ENCODE measurements at places on chromosomes 1 and 21.

GRCh38 chr1:113784104-113784779, 25.0 kb upstream of the PHTF1 start:
- peak; percentile 32 for DNase-seq

DNA sequence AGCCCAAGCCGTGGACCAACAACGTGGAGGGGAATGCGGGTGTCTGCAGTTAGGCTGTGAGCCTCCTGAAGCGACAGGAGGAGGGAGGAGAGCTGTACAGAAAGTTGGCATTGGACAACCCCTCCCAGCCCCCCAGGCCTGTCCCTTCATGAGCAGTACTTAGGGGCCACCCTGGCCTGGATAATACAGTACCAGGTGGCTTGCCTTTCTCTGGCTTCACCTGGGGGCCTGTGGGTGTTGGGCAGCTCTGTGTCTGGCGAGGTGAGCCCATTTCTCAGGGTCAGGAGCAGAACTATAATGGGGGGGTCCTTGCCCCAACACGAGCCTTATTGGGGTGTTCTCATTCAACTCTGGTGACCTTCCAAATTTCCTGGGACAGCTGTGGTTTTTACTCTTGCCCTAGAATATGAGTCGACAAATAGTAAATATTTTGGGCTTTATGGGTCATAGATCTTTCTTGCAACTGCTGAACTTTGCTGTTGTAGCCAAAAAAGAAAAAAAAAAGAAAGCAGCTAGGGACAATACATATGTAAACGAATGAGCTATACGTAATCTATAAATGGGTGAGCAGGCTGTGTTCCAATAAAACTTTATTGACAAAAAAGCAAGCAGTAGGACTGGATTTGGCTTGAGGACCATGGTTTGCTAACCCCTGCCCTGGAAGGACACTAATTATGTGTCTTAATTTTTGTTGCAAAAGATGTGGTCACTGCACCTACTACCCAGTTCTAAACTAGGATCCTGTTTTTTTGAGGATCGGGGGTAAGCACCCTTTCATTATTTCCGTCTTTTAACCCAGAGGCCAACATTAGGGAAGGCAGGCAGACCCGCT, 11.4 kb downstream of the COQ8A start:
- DNase-seq: no peak

GRCh38 chr1:227753999-227754711, 18.9 kb downstream of the SNAP47 start:
- no peak for DNase-seq

GRCh38 chr1:46026531-46026930, 105.9 kb downstream of the PIK3R3 start:
- DNase-seq: no peak

GRCh38 chr1:202967684-202968281, 726 bp upstream of the CYB5R1 start:
- no peak for DNase-seq

DNA sequence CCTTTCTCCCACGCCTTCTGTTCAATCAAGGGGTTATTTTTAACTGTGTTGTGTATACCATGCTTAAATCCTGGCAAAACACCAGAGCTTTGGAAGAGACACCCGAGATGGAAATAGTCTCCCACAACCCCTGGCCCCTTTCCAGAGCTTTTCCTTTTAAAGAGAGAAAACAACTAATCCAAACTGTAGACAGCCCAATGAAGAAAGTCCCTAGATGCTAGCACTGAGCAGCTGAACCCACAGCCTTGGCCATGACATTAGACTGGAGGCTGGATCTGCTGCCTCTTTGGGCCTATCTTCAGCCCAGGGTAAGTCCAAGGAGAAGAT, 64.9 kb upstream of the ARTN start:
- DNase-seq: peak; percentile 90

DNA sequence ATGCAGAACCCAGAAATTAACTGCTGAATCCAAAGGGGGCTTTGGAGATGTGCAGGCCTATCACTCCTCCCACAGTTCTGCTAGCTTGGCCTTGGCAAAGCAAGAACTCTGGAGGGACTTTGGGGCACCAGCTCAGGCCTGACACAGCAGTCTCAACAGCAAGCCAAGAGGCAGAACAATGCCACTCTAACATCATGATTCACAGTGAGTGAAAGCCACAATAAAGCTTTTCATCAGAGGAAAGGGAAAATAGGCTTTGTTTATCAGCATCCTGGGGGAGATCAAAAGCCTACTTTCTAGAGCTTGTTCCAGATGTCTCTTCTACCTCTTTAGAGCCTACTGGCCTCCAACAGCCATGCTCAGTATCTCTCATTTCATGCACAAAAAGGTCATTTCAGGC, 283.4 kb downstream of the KCNH1 start:
- no peak for DNase-seq

DNA sequence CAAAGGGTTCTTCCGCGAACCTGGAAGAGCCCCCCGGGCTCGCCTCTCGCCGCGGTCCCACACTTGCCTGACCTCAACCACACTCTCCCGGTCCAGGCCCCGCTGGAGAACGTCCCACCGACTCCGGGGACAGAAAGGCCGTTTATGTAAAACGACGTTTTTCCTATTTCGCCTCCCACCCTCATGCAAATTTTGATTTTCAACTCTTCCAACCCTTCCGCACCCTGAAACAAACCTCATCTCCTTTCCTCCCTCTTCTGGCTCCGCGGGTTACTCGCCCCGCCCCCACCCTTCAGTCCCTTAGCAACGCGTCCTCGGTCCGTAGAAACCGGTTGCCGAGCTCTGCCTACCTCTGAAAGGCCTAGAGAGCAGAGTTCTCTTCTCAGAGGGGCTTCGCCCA, at the start of gene C1orf141:
Gene C1orf141 (minus strand): TSS at position 276 of the 400 bp plus-strand sequence. CDS start 7,730 bp downstream, outside the sequence.
- peak; percentile 32 for DNase-seq

DNA sequence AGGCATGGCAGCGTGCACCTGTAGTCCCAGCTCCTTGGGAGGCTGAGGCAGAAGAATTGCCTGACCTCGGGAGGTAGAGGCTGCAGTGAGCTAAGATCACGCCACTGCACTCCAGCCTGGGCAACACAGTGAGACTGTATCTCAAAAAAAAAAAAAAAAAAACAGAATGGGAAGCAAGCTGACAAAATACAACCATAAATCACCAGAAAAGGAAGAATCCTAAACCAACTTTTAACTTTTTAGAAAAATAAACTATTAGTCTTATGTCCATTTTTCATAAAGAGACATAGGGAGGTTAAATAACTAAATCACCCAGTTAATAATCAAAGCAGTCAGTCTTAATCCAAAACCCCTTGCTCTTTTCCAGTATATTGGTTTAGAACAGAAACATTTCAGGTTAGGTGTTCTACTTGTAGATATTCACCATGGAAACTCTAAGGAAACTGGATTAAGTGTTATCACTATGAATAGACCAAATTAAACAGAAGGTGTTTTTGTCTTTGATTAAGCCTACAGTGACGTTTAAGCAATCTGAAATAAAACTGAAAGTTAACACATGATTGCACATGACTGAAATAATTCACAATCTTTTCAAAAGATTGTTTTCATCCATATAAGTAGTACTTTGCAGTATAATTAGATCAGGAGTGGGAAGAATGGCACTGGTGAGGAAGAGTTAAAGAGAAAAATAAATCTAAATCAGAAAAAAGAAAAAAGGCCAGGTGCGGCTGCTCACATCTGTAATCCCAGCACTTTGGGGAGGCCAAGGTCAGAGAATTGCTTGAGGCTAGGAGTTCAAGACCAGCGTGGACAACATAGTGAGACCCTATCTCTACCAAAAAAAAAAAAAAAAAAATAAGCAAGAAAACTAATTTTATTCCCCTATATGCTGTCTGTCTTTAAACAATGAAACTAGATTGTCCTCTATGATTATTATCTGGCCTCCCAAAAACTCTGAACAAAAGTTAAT, 9.6 kb downstream of the CDC42BPA start:
- no peak for DNase-seq

GRCh38 chr1:97210307-97210706, 488.7 kb downstream of the PTBP2 start:
- no peak for DNase-seq

DNA sequence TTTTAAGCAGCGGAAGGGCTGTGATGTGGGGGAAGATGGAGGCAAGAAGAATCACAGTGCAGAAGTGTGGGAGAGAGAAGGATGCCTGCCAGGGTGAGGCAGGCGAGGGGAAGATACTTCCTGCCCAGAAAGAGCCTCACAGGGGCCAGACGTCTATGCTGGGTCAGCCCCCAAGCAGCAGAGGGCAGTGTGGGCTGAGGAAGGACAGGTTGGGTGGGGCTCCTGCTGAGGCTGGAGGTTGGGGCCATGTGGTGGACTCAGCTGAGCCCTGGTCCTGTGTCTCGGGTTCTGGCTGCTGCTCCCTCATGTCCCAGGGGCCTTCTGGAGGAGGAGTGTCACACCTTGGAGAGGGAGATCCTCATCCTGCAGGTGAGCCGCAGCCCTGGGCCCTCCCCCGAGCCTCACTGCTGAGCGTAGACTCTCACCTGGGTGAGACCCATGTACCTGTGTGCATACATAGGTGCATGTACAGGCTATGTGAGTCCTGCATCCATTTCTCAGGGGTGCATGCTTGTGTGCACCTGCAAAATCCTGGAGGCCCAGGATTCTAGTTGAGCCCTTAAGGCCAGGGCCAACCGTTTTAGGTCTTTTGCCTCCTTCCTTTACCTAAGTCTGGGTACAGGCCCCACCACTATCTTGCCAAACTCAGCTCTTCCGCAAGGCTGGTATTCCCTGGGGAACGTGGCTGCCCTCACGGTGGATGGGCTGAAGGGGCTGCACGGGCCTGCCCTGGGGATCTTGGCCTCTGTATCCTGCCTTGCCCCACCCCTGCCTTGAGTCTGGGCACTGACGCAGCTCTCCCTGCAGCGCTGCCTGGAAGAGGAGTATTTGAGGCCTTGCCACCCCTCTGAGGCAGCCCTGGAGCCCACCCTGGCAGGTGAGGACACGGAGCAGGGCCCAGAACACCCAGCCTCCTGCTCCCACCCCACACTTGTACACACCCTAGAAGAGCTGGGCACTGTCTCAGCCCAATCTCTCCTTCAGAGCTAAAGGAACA, 3.7 kb downstream of the CCDC24 start:
- no peak for DNase-seq

- DNase-seq: no peak
Observed at GRCh38 chr1:220616836-220617235, 73.3 kb upstream of the C1orf115 start.

- DNase-seq: no peak
Observed at GRCh38 chr1:229121845-229122436, 149.0 kb upstream of the RAB4A start.

GRCh38 chr1:30283199-30283962, 440.0 kb downstream of the MATN1 start:
- no peak for DNase-seq

DNA sequence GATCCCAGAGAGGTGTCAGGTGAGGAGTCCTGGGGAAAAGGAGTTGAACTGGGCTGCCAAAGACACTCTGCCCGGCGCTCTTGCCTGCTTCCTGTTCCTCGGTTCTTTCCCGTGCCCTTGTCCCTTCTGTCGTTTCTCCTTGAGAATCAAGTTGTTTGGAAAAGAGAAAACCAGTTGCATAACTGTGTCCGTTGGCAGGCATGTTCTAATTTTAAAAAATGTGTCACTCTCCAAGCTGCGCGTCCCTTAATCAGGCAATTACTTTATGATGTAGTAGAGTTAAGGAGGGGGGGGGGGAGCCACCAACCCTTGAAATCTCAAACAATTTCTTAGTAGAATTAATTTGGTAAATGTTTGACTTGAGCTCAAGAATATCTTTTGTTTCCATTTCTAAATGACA, 105.9 kb upstream of the IGSF21 start:
- DNase-seq: no peak

- peak; percentile 73 for DNase-seq
Observed at GRCh38 chr21:21163904-21164303, 165.7 kb downstream of the NCAM2 start.

GRCh38 chr1:47527653-47528272, 89.9 kb downstream of the FOXD2 start:
- DNase-seq: no peak

DNA sequence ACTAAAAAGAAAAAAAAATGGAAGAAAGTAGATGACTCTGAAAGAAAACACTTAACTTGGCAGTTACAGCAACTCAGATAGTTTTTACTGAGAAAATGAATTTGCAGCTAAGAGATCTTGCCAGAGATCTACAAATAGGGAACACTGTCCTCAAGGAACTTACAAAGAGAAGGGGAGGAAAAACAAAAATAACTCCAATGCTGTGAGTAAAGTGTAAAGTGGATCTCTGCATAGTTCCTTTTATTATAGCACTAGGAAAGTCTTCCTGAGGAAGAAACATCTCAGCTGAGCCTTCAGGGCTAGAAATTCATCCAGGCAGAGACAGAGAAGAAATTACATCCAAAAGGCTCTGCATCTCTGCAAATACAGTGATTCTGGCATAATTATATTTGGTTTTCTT, 3.9 kb downstream of the CD1B start:
- DNase-seq: no peak

GRCh38 chr1:179298952-179299351, 5.4 kb downstream of the SOAT1 start:
- DNase-seq: no peak

DNA sequence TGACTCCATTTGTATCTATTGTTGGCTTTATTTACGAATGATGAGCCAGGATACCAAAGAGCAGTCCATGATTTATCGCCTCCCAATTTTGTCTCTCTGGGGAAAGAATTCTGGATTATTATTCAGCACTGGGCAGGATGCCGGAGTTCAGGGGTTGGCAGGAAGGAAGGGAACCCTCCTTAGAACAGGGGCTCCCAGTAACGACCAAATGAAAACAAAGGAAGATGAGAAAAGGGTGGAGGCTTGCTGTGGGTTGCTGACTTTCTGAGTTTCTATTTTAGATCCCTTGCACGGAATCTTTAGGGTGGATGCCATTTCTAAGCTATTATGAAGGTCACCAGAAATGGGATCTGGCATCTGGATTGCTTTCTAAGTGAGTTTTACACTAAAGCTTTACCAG, 231.2 kb upstream of the LYPLAL1 start:
- peak; percentile 7 for DNase-seq

DNA sequence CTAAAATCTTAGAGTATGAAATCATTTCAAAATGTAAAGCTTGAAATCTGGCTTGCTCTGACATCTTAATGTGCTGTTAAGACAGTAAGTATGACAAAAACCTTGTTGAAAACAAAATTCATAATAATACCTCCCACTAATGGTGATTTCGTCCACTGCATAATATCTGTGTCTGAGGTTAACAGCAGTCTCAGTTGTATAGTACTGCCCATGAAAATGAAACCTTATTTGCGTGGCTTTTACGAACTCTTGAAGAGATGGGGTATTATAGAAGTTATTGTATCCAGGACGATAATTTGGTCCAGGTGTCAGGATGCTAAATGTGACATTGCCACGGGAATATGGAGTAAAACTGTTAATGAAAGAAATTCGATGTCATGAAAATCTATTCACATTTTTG, 99.9 kb downstream of the USH2A start:
- no peak for DNase-seq

DNA sequence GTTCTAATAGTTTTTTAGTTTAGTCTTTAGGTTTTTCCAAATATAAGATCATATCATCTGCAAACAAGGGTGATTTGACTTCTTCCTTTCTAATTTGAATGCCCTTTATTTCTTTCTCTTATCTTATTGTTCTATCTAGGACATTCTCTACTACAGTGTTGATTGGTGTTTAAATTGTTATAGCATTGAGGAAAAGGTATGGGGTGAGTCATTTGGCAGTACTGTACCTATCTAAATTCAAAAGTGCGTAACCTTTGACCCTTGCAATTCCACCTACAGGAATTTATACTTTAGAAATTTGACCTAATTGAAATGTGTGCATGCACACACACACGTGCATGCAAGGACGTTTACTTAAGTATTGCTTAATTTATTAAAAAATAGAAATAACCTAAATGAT, 78.3 kb downstream of the MAB21L3 start:
- DNase-seq: no peak

Measured in fibroblast of skin of right quadriceps (primary cell).